ENCODE measurements at places on chromosomes 12 and 14.

GRCh38 chr12:2678426-2678825 lies 116.3 kb upstream of the FKBP4 start:
- DNase-seq: no peak

- DNase-seq: no peak
These were observed 353.0 kb upstream of the TMTC1 start for GRCh38 chr12:30136696-30137095.

DNA sequence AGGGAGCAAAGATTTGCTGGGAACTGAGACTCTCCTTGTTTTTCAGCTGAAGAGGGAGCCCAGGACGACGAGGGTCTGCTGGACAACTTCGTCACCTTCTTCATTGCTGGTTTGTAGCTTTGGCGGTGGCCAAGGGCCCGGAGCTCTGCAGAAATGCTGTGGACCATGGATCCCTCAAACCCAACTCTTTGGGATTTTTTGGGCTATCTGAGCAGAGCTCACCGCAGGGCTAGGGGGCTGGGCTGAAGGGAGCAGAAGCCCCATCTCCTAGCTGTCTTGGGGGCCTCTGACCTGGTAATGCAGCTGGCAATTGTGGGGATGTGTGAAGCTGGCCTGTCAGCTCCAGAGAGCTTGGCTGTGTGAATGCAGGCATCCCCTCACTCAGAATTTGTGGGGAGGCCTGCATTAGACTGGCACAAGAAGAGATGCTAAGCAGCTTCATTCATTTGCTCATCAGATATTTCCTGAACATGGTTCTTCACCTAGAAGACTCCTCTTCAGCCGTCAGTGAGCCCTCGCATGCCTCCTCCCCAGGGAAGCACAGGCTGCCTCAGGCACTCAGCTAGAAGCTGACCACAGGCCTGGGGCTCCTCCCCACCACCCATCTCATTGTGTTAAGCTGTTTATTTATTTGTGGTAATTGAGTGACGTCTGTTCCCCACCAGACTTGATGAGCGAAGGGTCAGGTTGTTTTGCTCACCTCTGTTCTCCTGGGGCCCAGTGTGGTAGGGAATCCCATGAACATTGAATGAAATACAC lies 32.2 kb downstream of the CYP46A1 start:
- DNase-seq: no peak

DNA sequence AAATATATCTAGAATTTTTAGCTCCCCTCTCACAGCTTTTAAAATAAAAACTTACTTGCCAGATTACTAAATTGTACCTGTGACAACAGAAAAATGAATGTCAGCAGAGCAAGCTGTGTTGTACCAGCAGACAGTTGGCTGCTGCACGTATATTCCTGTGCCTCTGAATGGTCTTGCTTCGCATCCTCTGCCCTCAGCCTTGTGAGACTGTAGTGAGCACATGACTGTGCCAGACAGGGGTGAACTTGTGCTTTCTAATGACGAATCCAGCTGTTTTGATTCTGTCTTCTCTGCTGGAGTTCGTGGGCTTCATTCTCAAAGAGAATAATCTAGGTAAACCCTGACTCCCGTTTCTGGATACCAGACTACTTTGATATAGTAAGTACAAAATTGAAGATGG lies 58.3 kb upstream of the FRMD6 start:
- DNase-seq: no peak

DNA sequence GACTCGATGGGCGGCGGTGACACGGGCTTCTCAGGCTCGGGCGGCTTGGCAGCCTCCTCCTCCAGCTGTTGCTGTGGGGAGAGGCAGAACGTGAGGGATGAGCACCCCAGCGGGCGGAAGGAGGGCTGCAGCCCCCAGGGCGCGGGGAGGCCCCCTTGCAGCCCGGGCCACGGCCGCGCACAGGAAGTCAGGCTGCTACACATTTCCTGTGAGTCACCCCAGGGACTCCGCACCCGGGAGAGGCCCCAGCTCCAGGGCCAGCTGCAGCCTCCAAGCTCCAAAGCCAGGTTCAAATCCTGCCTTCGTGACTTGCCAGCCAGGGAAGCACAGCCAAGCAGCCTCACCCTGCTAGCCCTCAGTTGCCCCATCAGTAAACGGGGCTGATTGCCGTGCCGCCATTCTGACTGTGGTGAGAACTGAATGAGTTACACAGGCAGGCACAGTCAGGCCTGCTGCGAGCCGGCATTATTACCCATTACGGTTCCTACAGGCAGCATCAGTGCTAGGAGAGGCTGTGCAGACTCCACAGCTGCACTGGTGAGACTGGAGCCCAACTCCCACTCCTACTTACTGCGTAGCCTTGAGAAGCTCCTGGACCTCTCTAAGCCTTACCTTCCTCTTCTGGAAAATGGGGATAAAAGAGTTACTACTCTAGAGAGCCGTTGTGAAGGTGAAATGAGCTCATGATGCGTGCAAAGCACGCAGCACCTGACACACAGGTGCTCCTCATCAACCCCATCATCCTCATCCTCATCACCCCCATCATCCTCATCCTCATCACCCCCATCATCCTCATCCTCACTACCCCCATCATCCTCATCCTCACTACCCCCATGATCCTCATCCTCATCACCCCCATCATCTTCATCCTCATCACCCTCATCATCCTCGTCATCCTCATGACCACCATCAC lies 100.9 kb downstream of the NCOR2 start:
- DNase-seq: no peak

DNA sequence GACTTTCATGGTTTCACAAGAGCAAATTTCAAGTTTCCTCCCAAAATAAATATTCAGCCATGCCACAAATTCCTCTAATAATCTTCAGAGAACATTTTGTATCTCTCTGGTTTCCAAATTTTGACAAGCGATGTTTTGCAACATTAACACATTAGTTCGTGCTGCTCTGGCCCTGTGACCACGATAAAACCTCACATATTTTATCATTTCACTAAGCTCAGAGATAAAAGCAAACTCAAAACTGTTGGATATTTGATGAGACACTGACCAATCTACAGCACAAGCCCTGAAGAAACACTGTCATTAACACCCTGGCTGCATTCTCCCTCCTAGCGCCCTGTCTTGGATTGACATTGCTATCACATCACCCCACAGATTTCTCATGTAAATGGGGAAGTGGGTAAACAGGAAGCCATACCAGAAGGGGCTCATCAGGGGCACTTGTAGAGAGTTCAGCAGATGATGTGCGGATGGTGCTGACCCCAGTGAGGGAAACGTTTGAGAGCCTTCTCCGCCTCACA lies 264.3 kb downstream of the PRKD1 start:
- DNase-seq: no peak

DNA sequence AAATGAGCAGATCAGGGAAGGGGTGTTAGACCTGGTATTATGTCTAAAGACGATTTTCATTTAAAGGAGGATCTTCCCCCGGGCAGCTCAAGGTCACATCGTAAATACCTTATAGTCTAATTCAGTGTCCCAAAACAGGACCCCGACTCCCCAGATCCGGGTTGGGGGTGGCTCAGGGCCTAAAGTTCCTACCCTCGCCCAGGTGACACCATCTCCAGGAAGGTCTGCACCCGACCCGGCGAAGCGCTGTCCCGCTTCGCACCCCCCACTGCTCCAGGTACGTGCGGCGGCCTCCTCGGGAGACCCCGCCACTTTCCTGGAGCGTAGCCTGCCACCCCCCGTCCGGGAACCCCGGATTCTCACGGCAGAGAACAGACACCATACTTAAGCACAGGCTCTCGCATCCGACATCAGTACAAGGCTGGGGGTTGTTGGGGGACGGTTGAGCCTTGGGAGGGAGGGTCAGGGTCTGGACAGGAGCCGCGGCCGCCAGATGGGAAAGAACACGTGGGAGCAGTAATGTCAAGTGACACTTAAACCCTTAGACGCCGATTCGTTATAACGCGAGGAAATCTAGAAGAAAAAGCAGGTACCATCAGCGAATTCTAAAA lies 556 bp downstream of the TIMM9 start:
- DNase-seq: peak; percentile 64

GRCh38 chr14:24259282-24260025 lies 3.5 kb downstream of the TGM1 start:
- no peak for DNase-seq

DNA sequence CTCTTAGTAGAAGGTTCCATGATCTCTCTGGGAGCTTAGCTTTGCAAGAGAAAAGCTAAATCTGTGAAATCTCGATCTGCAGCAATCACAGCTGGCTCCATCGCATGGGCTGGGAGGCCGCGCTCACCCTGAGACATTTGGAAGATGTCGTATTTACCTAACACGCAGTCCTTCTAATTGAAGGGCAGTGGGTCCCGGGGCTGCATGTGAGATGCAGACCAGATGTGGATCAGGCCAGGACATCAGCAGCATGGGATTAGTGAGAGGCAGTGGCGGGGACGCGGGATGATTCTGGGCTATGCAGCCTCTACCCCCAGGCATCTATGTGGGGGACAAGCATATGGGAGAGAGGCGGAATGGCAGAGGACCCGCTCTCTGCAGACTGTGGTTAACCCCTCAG lies 312.4 kb upstream of the RTL1 start:
- no peak for DNase-seq

DNA sequence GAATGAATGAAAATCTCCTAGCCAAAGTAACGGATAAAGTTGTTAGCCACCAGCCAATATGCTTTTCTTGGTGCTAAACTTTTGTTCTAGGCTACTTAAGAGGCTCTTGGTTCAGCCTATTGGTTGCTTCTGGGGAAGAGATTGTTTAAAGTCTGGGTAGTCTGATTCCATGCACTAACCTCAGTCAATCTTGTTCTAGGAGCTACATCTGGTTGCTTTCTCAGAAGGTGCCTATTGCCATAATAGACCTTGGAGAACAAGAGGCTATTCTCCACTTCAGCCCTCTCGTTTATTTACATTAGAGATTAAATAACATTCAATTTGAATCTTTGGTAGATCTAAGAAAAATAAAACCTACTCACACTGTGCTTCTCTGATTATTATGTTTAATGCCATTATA lies 40.8 kb upstream of the OTOGL start:
- no peak for DNase-seq

- no peak for DNase-seq
These were observed 79.3 kb downstream of the ARF6 start for GRCh38 chr14:49972131-49972671.

DNA sequence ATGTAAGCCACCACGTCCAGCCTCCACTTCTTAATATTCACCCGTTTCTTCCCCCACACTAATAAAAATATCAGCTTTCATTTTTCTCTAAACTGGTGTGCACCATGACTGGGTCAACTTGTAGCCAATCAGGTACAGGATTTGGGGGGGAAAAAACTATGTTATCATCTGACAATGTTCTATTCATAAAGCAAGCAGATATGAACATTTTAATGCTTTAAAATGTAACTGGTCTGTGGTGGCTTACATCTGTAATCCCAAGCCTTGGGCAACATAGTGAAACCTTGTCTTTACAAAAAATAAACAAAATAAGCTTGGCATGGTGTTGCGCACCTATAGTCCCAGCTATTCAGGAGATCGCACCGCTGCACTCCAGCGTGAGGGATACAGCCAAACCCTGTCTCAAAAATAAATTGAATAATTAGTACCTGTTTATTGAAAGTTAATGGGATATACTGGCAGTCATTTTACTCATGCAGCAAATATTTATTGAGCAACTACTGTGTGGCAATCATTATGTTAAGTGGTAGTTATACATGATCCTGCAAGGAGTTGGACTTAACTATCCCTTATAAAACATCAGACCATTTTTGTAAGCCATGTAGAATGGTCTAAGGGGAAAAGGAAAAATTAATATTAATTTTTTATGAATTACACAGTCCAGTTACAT lies 15.3 kb upstream of the ITPR2 start:
- DNase-seq: no peak

- no peak for DNase-seq
These were observed 55.5 kb upstream of the TTC7B start for GRCh38 chr14:90871605-90872233.

All from C1 segment of cervical spinal cord (tissue), 14 donors.